ENCODE measurements at places on chromosomes 7 and 10.

GRCh38 chr10:125035588-125036295 is 93.8 kb downstream of the ZRANB1 start:
- DNase-seq: no peak

DNA sequence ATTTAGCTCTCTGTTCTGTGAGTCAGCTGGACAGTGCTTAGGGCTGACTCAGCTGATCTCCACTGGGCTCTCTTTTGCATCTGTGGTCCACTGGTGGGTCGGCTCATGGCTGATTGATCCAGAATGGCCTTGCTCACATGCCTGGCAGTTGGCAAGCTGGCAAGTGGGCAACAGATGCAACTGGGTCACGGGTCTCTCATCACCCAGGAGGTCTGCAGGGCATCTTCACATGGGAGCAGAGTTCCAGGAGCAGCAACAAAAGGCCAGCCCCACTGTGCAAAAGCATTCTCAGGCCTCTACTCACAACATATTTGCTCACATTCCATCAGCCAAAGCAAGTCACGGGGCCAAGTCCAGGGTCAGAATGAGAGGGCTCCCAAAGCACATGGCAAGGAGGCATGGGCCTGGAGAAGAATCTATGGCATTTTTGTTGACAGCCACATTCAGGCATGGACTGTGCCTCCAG is 98.8 kb downstream of the OAT start:
- DNase-seq: no peak

DNA sequence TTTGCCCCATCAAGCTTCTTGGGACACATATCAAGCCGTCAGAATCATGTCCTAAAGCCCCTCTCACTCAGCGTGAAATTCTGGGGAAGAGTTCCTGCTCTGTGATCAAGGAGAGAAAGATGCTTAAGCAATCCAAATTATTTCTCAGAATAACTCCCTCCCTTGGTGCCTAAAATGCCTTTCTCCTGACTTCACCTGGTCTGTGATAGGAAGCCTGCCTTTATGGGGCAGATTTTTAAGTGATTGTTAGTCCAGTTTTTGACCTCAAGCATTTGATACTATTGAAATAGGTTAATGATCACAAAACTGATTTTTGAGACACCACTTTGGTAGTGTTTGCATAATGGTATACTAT is 76.4 kb upstream of the MAGI2 start:
- DNase-seq: no peak

GRCh38 chr7:47180516-47180826 is 401.4 kb downstream of the TNS3 start:
- DNase-seq: no peak

GRCh38 chr7:25830215-25830614 is 321.8 kb upstream of the NFE2L3 start:
- no peak for DNase-seq

GRCh38 chr7:12017046-12017445 is 185.0 kb upstream of the THSD7A start:
- DNase-seq: no peak

- DNase-seq: no peak
Observed at GRCh38 chr10:13139150-13139549, 22.2 kb upstream of the MCM10 start.

- DNase-seq: no peak
Observed at GRCh38 chr7:86833360-86833759, 189.7 kb downstream of the GRM3 start.

DNA sequence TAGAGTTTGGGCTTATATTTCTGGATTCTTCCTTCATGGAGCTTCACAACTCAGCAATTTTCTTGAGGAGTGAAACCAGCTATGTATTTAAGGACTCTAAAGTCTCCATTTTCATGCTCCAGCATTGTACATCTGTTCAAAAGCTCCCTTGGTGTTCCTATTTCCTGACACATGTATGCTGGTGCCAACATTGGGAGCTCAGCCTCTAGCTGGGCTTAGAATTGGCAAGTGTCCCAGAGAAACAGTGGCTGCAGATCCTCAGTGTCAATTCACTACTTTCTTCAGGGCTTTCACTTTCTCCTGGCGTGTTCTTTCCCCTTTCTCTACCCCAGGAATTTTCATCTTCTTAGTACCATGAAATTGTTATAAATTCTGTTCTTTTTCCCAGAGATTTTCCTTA is 103.1 kb downstream of the ZNF467 start:
- DNase-seq: no peak

GRCh38 chr7:45176091-45176490 is 18.5 kb downstream of the RAMP3 start:
- DNase-seq: no peak

DNA sequence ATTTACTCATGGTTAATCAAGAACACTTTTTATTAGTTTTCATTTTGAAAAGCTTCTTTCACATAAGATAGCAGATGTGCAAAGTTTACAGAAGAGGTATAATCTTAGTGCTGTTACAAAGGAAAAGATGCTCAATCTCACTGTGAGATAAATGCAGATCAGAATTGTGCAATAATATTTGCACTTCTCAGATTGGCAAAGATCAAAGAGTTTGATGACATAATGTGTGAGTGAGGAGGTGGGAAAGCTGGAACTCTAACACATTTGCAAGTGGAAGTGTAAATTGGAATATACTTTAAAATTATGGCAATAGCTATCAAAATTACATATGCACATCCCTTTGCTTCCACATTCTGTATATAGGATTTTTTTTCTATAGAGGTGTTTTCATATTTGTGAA is 21.5 kb upstream of the STN1 start:
- DNase-seq: no peak

DNA sequence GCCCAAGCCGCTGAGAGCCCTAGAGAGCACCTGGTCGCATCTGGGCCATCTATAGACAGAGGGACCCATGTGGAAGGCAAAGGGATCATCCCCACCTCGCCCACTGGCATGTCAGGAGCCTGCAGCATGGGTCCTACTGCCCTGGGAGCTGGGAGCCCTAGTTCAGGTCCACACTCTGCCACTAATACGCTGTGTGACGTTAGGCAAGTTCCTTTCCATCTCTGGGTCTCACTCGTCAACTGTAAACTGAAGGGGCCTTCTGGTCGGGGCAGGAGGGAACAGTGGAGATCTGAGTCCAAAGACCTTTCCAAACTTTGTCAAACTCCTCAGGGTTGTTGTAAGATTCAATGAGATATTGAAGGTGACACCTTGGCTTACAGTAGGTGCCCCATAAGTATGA is 23.4 kb downstream of the UNC5B start:
- no peak for DNase-seq

- no peak for DNase-seq
Observed at GRCh38 chr10:117412469-117413010, 37.3 kb upstream of the PDZD8 start.

DNA sequence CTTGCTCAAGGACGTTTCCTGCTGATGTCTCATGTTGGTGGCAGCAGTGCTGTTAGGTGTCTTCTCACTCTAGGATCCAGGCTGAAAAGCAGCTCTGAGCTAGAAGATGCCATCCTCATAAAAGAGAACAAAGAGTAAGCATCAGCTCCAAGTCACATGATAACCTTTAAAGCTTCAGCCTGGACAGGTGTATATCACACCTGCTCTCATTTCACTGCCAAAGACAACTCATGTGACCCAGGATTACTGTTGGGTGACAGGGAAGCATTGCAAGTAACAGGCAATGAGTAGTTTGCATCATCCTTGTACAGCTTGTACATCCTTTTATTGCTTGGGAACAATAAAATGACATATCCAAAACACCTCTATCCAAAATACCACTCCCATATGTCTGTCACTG is 423.4 kb upstream of the DPP6 start:
- DNase-seq: no peak

DNA sequence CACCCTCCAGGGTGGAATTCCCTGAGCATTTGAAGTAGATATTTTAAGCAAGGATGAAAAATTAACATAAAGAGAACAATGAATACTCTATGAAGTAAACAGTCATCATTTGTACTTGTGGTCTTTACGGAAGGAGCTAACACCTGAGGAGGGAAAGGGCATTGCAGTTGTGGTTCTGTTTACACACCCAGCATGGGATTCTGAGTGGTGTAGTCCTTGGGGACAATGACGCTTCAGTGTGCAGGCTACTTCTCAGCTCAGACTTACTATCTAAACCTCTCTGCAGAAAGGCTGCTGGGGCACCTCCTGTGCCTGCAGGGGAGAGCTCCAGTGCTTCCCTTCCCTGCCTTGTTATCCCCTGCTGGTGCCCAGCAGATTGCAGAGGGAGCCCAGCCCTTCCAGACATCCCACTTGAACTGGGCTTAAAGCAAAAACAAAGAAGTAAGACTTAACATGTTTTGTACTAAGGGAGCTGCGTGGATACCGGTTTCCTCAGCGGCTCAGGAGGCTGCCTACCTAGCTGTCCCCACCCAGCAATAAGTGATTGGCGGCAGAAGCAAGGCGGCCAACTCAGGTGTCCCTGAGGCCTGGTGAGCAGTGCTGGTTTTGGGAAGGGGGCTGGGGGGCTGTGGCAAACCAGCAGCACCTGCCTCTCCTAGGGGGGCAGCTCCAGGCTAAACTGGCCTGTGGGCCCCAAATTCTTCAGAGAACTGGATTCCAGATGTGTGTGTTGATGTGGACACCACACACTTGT is 89.1 kb downstream of the CELF2 start:
- DNase-seq: no peak

GRCh38 chr10:35268323-35268722 is 68.0 kb upstream of the CCNY start:
- no peak for DNase-seq

DNA sequence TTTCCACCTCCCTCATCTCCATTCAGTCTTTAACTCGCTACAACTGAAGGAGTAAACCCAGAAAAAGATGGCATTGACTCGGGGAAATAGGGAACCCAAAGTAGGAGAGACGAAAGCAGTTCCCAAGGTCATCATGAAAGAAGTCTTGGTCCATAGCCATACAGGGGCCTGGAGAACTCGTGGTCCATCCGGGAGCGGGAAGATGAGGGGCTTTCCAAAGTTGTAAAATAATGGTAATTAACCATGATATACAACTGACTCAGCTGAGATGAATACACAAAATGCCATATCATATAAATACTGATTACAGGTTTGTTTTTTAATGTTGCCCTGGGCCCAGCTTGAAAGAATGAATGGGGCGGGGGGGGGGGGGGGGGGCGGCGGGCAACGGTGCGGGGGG is 32.3 kb downstream of the RBM17 start:
- no peak for DNase-seq

GRCh38 chr7:123718773-123719172 is 30.0 kb downstream of the WASL start:
- no peak for DNase-seq

- DNase-seq: no peak
Observed at GRCh38 chr7:98868450-98868849, 1.4 kb downstream of the TMEM130 start.

GRCh38 chr10:8301333-8301732 is 246.8 kb downstream of the GATA3 start:
- DNase-seq: no peak

GRCh38 chr7:129163875-129164544 is 19.5 kb downstream of the TSPAN33 start:
- DNase-seq: peak; percentile 38

DNA sequence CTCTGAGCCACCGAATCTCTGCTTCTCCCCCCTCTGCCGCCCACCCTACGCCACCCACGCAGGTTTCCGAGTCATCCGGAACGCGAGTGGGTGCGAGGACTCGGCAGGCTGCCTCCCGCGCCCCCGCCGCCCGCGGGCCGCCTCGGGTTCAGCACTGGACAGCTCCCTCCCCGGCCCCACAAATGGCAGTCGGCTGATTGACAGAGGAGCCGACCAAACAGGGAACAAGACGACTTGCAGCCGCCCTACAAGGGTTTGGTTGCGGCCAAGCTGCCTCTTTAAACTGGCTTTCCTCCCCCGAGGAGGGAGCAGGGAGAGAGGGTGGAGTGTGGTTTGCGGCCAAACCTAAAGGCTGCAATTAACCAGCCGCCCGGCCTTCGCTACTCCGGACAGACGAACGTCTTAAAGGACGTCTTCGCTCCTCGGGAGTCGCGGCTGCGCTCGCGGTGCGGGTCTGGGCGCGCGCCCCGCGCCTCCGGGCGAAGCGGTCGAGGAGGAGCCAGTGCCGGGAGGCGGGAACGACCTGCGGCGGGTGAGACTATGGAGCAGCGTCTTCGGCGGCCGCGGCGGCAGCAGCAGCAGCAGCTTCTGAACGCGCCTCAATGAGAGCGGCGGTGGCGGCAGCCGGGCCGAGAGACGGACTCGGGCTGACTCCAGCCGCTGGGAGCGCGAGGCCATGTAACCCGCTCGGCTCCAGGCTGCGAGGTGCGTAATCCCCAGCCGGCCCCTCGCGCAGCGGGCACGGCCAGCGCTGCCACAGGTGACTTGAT is at the start of gene GPR158:
GPR158 (plus strand) TSS at position 541 of the 770 bp plus-strand sequence. CDS start 420 bp downstream, outside the sequence.
- DNase-seq: peak; percentile 17

DNA sequence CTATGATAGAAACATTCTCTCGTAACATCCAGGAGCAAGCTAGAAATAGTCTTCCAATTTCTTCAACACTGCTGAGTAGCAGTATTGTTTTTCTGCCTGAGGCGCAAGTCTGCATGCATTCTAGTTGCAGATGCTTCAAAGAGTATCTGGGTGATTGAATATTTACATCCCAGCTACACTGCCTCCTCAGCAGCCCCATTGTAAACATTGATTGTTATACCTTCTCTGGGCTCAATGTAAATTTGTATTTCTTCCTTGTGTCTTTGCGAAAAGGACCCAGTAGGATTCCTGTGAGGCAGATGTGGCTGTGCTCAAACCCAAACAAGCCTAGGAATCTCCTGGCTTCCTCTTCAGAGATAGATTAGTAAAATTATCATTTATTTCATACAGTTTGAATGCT is 320.7 kb downstream of the CDC14C start:
- DNase-seq: no peak

- no peak for DNase-seq
Observed at GRCh38 chr10:36182606-36183005, 540.5 kb upstream of the FZD8 start.

- no peak for DNase-seq
Observed at GRCh38 chr7:107610323-107610722, 30.3 kb downstream of the BCAP29 start.

GRCh38 chr10:85864173-85864549 is 502.4 kb downstream of the GRID1 start:
- DNase-seq: no peak

DNA sequence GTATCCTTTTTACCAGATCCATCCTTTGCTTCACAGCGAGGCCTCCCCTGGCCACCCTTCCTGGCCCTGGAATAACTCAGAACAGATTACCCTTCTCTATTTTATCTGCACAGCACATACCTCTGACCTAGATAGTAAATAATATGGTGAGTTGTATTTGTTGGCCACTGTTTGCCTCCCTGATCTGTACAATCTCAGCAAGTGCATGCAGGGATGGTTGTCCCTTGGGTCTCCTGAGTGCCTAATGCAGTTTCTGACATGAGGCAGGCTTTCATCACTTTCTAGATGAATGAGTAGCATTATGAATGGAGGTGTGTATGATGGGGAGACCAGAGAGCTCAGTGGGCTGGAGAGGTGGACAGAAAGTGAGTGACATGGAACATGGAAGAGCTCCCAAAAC is 525.1 kb upstream of the IGFBP3 start:
- no peak for DNase-seq

- DNase-seq: no peak
Observed at GRCh38 chr7:138632384-138632783, 68.8 kb downstream of the SVOPL start.

DNA sequence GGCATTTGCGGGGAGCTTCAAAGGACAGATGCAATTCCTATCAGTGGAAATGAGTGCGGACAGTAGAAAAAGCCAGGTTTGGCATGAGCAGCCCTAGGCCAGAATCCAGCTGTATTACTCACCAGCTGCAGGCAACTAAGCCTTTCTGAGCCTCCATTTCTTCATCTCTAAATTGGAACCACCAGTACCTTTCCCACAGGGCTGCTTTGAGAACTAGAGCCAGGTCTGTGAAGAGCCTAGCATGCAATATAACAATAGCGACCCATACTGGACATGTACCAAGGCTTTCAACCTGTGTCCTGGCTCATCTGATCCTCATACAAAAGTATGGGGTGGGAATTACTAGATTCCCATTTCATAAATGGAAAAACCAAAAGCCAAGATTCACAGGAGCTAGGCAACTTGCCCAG is 101.0 kb downstream of the GSAP start:
- DNase-seq: no peak

Data from CD4-positive, alpha-beta T cell treated with Interleukin-15 for 4 hours (primary cell).